Muscle of leg (tissue), 16 donors: ENCODE measurements at places on chromosomes 2 and 18. TPM values are rescaled to one million over a fixed set of nuclear protein-coding genes. Genes with fewer than 3 reads are reported as not detected.

GRCh38 chr18:36389811-36390581 is 92.5 kb downstream of the FHOD3 start:
- no peak overlapping the region for H3K4me3 ChIP-seq
- no peaks in the 10 kb centered on the region for H3K27me3 ChIP-seq
- peaks cover 27% of the 10 kb centered on the region for H3K4me1 ChIP-seq
- no peak overlapping the region for H3K27ac ChIP-seq

GRCh38 chr2:182817558-182817957 is 48.9 kb downstream of the FRZB start:
- H3K27ac ChIP-seq, result no peak overlapping the region
- H3K4me1 ChIP-seq, result peaks cover 2% of the 10 kb centered on the region
- DNase-seq, result peak; percentile 14
- no peak overlapping the region for H3K4me3 ChIP-seq
- H3K36me3 ChIP-seq, result no peaks in the 10 kb centered on the region

DNA sequence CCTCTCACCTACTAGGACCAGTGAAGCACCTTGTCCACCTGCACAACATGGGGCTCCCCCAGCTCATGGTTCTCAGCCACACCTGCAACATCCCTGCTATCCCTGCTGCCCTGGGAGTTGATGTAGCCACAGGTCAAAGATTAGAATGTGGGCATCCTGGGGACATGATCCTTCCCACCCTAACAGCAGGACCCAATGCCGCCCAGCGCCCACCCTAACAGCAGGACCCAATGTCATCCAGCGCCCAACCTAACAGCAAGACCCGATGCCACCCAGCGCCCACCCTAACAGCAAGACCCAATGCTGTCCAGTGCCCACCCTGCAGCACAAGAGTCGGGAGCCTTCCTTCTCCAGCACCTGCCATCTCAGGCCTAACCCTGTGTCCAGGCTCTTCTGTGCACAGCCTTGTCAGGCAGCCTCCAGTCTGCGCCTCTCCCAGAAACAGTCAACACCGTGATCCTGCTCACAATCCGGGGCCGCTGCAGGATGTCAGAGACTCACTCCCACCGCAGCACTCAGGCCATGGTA is 237.3 kb upstream of the SALL3 start:
- H3K27ac ChIP-seq, result no peak overlapping the region
- peaks cover 4% of the 10 kb centered on the region for H3K27me3 ChIP-seq
- no peak for DNase-seq
- no peak overlapping the region for H3K4me3 ChIP-seq

DNA sequence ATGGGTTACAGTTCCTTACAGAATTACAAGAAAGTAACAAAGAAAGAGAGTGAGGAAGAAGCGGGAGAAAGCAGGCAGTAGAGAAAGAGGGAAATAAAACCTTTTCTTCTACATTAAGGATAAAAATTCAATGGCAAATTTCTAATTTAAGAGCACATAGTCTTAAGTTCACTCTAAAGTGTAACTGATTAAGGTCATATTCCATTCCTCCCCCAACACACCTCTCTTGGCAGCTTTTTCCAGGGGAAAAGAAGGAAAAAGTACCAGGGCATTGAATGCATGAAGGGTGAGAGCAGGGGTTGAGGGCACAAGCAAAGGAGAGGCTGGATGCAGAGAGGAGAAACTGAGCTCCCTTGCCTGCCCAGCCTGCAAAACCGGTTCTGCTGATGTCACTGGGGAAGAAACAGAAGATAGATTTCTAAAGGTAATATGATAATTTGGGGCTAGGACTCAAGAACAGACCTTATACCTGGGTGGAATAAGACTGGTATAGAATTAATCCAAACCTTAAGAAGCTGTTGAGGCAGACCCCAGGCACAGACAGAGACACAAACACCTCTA is 4.6 kb downstream of the ACMSD start:
- H3K36me3 ChIP-seq, result no peaks in the 10 kb centered on the region
- no peaks in the 10 kb centered on the region for H3K27me3 ChIP-seq
- no peak overlapping the region for H3K4me3 ChIP-seq
- no peak for DNase-seq
- H3K4me1 ChIP-seq, result no peaks in the 10 kb centered on the region
- H3K27ac ChIP-seq, result no peak overlapping the region

GRCh38 chr2:165953306-165953654 is 296 bp downstream of the TTC21B start:
- no peak for DNase-seq
- H3K4me3 ChIP-seq, result peak overlapping the region; percentile 77
- H3K27ac ChIP-seq, result peak overlapping the region; percentile 98
- peaks cover 4% of the 10 kb centered on the region for H3K4me1 ChIP-seq

Gene WIPF1
- 18.7 TPM for total RNA-seq

Gene CYTIP
- 0.84 TPM for total RNA-seq

DNA sequence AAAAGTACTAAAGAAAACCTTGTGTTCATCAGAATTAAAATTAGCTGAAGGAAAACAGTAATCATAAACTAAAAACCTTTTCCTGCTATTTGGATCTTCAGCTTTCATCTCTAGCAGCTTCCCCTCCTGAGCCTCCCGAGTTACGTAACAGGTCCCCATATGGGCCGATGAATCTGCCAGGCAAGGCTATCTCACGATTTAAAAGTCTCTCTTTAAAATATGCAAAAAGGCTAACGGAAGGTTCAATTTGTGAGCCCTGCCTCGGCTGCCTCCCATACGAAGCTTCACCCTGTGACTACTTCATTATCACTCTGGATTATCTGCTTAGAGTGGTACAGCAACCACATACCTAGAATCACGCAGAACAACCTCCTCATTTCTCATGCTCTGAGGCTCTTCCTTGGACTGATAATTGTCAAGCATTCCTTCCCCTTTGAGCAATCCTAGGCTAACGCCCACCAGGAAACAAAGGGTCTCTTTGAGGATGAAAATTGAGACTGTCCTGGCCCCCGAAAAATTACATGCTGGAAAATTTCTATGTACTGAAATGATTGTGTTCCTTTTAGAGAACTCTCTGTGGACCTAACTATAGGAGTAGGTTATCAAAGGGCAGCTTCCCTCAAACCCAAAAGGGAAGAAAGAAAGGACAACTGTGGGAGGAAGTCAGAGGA is 147.4 kb downstream of the ZEB2 start:
- H3K27ac ChIP-seq, result peak overlapping the region; percentile 54
- no peak overlapping the region for H3K4me3 ChIP-seq
- peak; percentile 66 for DNase-seq

GRCh38 chr2:32248299-32248698 is 16.4 kb downstream of the NLRC4 start:
- no peak for DNase-seq
- no peaks in the 10 kb centered on the region for H3K4me1 ChIP-seq
- H3K4me3 ChIP-seq, result no peak overlapping the region
- no peaks in the 10 kb centered on the region for H3K27me3 ChIP-seq
- H3K27ac ChIP-seq, result no peak overlapping the region
- H3K36me3 ChIP-seq, result no peaks in the 10 kb centered on the region

GRCh38 chr2:134136731-134137130 is 117.1 kb upstream of the MGAT5 start:
- DNase-seq, result no peak
- no peaks in the 10 kb centered on the region for H3K27me3 ChIP-seq
- H3K27ac ChIP-seq, result peak overlapping the region; percentile 67
- H3K36me3 ChIP-seq, result peaks cover 4% of the 10 kb centered on the region
- no peak overlapping the region for H3K4me3 ChIP-seq

Gene PRSS56
- 2.6 TPM for total RNA-seq

DNA sequence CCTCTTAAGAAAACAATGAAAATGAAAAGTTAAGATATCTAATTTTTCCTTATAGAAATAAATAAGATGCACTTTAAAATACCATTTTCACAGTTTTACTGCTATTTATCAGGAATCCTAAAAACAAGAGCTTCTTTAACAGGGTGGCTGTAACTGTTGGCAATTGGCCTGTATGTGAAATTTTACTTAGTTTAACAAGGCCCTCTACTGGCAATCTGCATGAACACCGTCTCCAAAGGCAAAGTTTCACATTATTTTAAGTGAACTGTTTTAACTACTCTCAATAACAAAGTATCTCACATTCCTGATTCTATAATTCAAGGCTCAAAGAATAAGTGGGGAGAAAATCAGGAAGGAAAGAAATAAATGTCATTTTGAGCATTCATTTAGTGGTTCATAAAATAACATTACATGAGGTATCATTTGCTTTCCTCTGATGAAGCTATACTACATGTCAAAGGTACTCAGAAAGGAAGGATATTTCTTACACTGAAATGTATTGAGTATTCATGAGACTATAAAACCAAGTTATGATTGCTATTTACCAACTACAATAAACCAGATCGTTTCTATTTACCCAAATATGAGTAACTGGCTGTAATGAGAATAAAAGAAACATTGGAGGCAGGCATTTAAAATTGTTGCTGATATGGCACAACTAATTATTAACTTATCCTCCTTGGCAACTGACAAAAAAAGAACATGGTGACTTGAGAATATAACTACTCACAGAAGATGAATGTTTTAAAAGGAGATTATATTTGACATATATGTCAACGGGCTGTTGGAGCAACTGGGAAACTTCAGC is 7.0 kb downstream of the NCKAP5 start:
- no peak overlapping the region for H3K27ac ChIP-seq
- H3K4me3 ChIP-seq, result no peak overlapping the region
- no peaks in the 10 kb centered on the region for H3K27me3 ChIP-seq
- DNase-seq, result peak; percentile 90
- H3K36me3 ChIP-seq, result no peaks in the 10 kb centered on the region
- H3K4me1 ChIP-seq, result no peaks in the 10 kb centered on the region

DNA sequence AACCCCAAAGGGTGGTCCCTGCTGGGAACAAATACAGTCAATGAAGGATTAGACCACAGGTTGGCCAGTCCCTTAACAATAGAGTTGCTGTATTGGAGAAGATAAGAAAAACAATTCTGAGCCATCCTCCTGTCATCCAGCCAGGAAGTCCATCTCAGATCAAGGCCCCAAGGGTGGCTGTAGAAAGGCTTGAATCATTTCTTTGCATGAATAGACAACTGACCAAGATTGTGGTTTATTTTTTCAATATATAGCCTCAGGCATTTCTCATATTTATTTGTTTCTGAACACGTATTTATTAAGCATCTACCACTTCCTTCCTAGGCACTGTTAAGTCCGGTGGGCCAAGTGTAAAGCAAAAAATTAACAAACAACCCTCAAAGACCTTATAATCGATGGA is 274.4 kb upstream of the SLC14A2 start:
- no peak overlapping the region for H3K27ac ChIP-seq
- H3K4me3 ChIP-seq, result no peak overlapping the region
- H3K36me3 ChIP-seq, result no peaks in the 10 kb centered on the region
- peaks cover 2% of the 10 kb centered on the region for H3K4me1 ChIP-seq
- no peaks in the 10 kb centered on the region for H3K27me3 ChIP-seq
- no peak for DNase-seq

GRCh38 chr2:209592106-209592505 is 168.3 kb downstream of the MAP2 start:
- DNase-seq, result no peak
- no peak overlapping the region for H3K27ac ChIP-seq
- no peaks in the 10 kb centered on the region for H3K4me1 ChIP-seq

Gene GCG
- total RNA-seq, result 16.6 TPM

GRCh38 chr2:178194600-178195389 is 483 bp downstream of the OSBPL6 start:
- peaks cover 6% of the 10 kb centered on the region for H3K4me1 ChIP-seq
- peaks cover 24% of the 10 kb centered on the region for H3K27me3 ChIP-seq
- peak overlapping the region; percentile 75 for H3K27ac ChIP-seq
- DNase-seq, result peak; percentile 68
- H3K36me3 ChIP-seq, result no peaks in the 10 kb centered on the region
- peak overlapping the region; percentile 87 for H3K4me3 ChIP-seq

Gene SAG
- 0.18 TPM for total RNA-seq

DNA sequence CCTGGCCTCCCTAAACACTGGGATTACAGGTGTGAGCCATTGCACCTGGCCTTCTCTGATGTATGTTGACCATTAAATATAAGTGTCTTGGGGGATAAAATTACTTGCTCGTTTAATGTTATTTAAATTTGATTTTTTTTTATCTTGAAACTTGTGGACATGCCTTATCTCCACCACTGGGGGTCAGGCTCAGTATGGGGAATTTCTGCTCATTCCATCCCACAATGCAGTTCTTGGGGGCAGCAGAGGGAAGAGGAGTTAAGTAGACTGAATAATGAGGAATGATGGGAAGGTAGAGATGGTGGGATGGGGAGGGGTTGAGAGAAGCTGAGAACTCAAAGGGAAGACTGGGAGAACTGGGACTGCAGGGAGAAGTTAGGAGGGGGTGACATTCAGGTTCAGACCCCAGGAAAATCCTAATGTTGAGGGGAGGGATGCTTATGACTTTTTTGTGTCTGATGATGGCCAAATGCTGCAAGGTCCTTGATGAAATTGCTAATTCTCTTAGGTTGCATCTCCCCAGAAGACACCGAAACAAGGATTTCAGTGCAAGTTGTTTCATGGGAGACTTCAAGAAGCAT is 174.2 kb downstream of the MIB1 start:
- peak; percentile 31 for DNase-seq
- no peak overlapping the region for H3K27ac ChIP-seq
- no peaks in the 10 kb centered on the region for H3K27me3 ChIP-seq
- H3K36me3 ChIP-seq, result no peaks in the 10 kb centered on the region
- no peak overlapping the region for H3K4me3 ChIP-seq

Gene KLF11
- 12.5 TPM for total RNA-seq

Gene EVX2
- total RNA-seq, result 0.18 TPM

GRCh38 chr2:48131539-48132270 is 225.4 kb upstream of the FBXO11 start:
- H3K27me3 ChIP-seq, result no peaks in the 10 kb centered on the region
- H3K27ac ChIP-seq, result peak overlapping the region; percentile 77
- no peaks in the 10 kb centered on the region for H3K36me3 ChIP-seq
- H3K4me1 ChIP-seq, result peaks cover 14% of the 10 kb centered on the region
- peak; percentile 97 for DNase-seq

Gene GULP1
- total RNA-seq, result 32.8 TPM
